ENCODE measurements at places on chromosomes 6 and 20.

DNA sequence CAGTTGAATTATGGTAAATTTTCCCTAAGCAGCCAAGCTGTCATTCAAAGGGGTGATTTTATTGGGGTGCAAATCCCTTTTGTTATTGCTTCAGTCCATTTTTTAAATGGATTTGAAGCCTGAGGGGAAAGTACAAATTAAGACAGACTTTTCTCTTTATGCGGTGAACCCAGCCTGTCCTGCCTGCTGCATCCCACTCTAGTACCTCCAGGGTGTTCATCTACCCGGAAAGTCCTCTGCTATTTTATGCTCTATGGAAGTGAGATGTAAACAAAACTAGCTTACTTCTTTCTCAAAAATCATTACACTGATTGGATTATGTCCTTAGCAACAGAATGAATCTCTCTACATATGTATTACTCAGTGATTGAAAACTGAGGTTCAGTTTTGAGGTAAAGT is 1088.9 kb upstream of the CITED2 start:
- DNase-seq = no peak

DNA sequence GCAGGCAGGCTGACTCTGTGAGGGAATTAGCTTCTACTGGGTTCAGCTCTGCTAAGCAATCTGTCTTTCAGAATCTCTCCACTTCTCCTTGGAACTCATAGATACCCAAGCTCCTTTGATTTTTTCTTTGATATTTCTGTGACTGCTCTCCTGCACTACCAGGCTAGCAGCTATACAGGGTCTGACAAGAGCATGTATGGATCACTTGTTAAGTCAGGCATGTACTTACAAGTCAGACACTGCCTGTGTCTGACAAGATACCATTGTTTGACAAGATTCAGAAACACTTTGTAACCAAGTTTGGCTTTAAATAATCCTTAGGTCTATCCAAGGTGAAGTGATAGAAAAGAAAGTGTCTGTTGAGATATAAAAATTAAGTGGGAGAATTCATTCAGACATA is 79.5 kb downstream of the SESN1 start:
- no peak for DNase-seq

- peak; percentile 58 for DNase-seq
Measured at GRCh38 chr6:42226645-42227143, 9.0 kb upstream of the MRPS10 start.

DNA sequence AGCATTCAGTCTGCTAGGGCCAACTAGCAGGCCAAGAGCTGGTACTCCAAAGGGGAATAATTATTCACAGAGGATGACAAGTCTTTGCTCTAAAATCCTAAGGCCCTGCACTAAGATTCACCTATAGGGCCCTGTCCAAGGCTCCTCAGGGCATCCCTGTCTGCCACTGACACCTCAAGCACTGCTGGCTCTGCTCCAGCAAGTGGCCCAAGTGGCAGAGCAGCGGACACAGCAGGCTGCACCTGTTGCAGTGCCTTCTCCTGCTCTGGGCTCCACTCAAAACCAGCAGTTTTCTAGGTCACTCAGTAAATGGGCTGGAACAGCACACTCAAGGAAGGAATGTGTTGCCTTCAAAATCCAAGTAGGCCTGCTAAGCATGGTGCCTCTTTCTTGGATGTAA is 36.4 kb upstream of the SMOC2 start:
- DNase-seq = no peak

GRCh38 chr6:11242711-11243110 is 10.2 kb upstream of the NEDD9 start:
- no peak for DNase-seq

- no peak for DNase-seq
Measured at GRCh38 chr6:156880913-156881312, 103.7 kb downstream of the ARID1B start.

DNA sequence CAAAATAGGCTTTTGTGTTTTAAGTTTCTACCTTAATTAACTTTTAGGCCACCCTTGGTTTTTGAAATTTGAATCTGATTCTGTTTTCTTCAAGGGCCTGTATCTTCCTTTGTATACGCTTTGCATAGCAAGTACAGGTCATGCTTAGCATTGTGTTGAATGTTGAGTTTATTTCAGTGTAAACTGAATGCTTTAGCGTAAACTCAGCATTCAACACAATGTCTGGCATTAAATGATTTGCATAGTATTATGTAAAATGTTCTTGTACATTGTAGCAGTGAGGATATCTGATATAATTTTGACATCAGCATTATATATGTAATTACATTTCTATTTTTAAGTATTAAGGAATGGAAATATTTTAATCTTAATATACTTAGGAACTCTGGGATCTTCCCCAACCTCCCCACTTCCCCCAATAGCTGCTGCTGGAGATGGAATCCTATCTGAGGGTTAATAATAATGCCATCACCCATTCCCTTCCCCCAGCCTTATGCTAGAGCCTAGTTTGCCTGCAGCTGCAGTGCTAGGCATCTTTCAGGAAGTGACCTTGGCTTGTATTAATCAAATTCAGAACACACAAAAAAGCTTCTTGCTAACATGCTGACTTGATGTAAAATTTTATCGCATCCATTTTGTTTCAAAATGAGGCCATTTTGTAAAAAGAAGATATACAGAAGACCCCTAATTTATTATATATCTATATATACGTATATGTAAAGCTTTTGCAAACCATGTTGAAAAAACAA is 73.1 kb downstream of the NCOA3 start:
- peak; percentile 3 for DNase-seq

GRCh38 chr20:37979021-37979985 is 54.0 kb downstream of the TTI1 start:
- no peak for DNase-seq

DNA sequence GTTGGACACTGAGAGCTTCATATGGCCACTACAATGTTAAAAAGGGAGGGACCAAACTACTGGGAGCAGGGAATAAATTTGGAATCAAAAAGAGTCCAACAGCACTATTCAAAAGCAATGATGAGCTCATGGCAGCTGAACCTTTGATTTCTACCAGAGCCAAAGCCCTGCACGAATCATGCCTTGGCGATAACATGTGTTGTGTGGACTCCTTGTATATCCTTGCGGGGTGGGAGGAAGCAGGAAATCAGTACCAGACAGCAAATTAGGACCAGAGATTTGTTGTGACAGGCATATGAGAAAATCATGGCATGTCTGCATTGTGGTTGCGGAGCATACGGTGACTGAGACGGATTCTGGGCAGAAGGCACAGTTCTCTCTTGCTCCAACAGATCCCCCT is 85.6 kb upstream of the EMILIN3 start:
- no peak for DNase-seq

- peak; percentile 27 for DNase-seq
Measured at GRCh38 chr6:71608646-71609045, 277.7 kb upstream of the RIMS1 start.

DNA sequence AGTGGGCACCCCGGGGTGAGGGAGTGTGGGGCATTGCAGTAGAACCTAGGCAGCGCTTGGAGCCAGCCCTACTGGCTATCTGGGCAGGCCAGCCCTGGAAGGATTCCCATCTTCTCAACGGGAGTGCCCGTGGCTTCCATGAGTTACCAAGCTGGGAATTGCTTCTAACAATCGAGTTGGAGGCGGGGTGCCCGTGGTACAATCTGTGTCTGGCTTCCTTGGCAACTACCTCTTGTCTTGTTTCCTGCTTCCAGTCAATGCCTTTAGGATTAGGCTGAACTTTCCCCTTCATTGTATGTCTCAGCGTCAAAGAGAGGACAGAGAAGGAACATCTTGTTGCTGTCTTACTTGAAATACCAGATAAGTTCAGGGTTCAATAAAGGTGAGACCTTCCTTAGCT is 33.3 kb downstream of the PPP1R14C start:
- no peak for DNase-seq

GRCh38 chr20:41669708-41670263 is 51.6 kb upstream of the CHD6 start:
- no peak for DNase-seq

DNA sequence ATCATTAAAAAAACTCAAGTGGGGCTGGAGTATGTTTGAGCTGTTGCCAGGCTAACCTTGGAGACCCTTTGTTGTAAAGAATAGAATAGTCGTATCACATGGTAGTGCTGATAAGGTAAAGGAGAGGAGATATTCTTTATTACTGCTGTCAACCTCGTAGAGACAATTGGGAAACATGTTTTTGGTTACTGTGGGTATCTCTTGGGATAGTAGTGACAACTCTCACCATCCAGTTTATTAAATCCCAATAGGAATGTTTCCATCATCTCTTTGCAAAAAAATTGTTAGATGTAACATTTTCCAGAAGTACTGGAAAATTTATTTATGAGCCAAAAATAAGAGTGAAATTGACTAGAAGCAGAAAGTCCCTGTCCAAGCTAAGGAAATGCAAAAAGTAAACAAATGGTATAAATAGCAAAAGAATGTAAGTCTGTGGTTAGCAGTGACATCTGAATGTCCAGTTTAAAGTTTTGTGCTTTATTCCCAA is 829.3 kb upstream of the CITED2 start:
- no peak for DNase-seq

DNA sequence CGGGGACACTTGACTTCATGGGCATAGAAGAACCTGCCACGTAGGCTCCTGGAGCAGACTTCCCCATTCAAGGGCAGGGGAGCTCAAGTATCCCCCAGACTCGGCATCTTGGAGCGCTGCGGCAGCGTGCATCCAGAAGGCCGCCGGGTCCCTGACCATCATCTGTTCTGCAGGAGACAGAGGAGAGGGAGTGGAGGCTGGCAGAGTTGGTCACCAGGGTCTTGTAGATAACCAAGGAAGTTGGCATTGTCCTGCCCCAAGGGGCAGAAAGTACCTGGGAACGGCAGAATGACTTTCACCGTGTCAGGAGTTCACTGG is 82.8 kb downstream of the TCP11 start:
- DNase-seq = peak; percentile 35

- DNase-seq = no peak
Measured at GRCh38 chr6:147207837-147208754, 3.9 kb downstream of the STXBP5 start.

DNA sequence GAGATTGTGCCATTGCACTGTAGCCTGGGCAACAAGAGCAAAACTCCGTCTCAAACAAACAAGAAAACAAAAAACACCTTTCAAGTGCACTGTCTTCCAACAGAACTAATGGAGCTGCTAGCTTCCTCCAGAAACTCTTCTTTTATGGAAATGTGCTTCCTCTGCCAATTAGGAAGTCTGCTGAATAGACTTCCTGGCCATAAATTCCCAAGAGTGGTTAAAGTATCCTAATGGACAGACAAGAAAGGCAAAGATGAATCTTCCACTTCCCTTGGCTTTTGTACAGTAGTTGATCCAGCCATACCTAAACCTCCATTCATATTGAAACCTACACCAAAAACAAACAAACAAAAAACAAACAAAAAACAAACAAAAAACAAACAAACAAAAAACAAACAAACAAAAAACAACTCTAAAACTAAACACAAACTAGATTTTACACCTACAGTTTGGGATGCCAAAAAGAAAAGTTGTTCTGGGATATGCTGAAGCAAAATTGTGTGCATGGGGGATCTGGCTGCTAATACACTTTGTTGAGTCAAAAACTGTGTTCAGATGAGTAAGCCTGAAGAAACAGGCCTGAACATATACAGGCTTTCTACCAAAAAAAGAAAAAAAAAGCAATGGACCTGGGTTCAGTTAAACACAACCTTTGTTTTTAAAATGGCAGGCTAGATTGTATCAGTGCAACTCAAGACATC is 59.8 kb upstream of the CARMIL1 start:
- no peak for DNase-seq

- DNase-seq = no peak
Measured at GRCh38 chr6:170143401-170144150, 147.3 kb downstream of the DLL1 start.

GRCh38 chr20:2809690-2810089 is 5.1 kb upstream of the C20orf141 start:
- DNase-seq = no peak

DNA sequence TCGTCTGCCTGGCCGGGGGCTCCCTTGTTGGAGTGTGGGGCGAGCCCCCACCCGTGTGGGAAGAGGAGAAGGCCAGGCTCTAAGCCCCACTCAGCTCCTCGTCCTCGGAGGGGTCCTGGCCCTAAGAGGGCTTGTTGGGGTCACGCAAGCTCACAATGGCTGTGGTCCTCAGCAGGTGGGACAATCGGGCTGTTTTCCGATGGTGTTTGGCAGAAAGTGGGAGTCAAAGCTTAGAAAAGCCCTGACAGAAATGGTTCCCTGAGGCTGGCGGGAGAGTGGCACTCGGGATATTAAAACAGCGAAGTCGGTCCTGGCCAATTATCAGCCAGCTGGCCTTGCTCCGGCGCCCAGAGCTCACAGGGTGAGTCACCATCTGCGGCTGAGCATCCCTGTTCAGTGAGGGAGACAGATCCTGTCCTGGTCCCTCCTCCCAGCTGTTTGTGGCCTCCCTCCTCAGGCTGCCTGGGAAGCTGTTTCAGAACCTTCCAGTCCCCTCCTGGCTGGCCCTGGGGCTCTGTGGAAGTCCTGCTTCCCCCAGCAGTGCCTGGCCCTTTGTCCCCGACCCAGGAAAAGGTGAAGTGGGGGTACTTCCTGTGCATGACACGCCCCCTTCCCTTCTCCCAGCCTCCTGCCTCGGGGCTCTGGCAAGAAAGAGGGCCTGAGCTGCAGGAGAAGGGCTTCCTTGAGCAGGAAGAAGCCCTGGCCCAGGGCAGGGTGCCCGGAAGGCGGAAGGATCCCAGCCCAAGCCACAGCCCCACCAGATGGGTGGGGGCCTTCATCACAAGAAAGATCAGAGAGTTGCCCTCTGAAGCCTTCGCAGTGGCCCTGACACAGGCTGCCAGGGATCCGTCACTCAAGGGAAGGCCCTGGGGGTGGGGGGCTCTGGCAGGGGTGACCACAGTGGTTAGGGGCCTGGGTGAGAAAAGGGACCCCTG is 53.6 kb upstream of the BHLHE23 start:
- peak; percentile 96 for DNase-seq

DNA sequence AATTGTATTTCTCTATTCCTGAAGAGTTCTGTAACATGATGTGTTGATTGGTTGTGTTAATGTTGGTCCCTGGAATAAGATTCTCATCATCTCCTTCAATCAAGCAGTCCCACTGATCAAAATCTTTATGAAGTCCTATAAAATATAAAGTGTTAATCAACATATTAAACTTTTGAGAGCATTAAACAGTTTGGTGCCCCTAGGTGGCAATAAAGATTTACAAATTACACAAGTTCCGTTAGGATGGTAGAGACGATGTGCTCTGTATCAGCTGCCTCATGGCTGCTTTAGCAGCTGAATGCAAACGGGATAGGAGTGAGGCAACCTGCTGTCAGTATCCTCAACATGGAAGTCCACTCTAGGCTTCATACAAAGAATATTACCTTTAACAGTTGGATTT is 16.9 kb downstream of the TDRD6 start:
- no peak for DNase-seq

DNA sequence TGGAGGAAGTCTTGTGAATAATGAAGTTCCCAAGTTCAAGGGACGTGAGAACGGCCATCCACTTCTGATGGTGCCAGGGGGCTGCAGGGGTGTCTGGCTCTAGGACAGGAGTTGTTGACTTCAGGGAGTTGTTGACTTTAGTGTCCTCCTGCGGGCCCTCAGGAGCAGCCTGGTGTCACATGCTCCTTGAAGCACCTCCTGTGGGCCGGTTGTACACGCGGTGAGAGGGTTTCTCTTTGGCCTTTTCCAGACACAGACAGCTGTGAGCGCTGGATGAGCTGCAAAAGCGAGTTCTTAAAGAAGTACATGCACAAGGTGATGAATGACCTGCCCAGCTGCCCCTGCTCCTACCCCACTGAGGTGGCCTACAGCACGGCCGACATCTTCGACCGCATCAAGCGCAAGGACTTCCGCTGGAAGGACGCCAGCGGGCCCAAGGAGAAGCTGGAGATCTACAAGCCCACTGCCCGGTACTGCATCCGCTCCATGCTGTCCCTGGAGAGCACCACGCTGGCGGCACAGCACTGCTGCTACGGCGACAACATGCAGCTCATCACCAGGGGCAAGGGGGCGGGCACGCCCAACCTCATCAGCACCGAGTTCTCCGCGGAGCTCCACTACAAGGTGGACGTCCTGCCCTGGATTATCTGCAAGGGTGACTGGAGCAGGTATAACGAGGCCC is 77.8 kb downstream of the ISM1 start:
- DNase-seq = no peak
